ENCODE measurements at places on chromosomes 6 and 20.

GRCh38 chr6:3518356-3519190 is 61.7 kb upstream of the SLC22A23 start:
- peak; percentile 71 for DNase-seq

DNA sequence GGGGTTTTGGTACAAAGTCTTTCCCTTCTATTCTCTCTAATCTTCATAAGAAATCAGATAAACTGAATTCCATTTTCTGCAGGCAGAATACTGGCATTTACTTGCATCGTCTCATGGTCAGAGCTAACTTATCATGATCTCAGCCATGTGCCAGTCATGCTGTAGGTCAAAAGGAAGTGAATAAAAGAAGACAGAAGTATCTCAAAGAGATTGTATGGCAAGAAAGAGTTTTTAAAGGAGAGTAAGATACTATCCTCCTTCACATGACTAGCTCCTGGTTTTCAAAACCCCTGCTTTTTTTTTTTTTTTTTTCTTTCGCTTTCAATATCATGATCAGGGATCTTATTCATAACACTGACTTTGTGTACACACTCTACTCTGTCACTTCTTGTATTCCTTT is 398.3 kb downstream of the C6orf118 start:
- DNase-seq = no peak

- DNase-seq = no peak
Observed at GRCh38 chr6:71886184-71887005, at the start of gene RIMS1. TSS of gene RIMS1 (plus strand) at chr6:71886550. CDS start at chr6:71887024, 474 bp downstream.

- DNase-seq = no peak
Observed at GRCh38 chr6:128149796-128150195, 248.9 kb upstream of the THEMIS start.

DNA sequence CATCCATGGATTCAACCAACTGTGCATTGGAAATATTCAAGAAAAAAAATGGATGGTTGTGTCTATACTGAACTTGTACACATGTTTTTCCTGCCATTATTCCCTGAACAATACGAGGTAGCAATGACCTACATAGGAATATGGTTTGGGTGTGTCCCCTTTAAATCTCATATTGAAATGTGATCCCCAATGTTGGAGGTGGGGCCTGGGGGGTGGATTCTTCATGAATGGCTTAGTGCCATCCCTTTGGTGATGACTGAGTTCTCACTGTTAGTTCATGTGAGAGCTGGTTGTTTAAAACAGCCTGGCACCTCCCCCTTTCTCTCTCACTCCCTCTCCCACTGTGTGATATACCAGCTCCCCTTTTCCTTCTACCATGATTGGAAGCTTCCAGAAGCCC is 139.8 kb upstream of the BACH2 start:
- DNase-seq = no peak

DNA sequence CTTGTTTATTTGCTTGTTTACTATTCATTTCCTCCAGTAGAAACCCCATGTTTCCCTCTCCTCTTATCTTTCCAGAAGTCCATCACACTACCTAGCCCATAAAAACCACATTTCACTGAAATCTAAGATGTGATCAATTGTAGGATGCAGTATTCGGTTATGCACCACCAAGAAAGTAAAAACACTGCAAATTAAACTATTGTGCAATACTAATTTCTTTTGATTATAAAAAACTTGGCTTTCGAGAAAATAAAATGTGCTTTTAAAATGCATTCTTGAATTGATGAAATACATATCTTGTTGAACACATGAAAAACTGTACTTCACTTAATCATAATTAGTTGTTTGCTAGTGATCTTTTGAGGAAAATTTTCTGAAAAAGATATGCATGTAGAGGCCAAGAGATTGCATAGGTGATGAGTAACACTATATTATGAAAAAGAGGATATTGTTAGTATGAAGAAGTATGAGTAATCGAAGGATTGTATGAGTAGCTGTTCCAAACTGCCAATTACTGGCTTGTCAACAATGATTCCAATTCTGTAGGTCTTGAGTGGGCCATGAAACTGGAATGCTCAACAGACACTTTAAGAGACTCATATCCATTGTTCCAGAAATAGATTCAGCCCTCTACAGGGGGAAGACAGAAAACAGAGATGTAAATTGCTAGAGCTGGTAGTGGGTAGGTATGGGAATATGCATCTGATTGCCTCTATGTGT is 79.7 kb downstream of the RNF217 start:
- no peak for DNase-seq

- DNase-seq = no peak
Observed at GRCh38 chr6:55299286-55299985, 27.8 kb upstream of the GFRAL start.

GRCh38 chr20:40319056-40319455 is 370.0 kb downstream of the MAFB start:
- no peak for DNase-seq

DNA sequence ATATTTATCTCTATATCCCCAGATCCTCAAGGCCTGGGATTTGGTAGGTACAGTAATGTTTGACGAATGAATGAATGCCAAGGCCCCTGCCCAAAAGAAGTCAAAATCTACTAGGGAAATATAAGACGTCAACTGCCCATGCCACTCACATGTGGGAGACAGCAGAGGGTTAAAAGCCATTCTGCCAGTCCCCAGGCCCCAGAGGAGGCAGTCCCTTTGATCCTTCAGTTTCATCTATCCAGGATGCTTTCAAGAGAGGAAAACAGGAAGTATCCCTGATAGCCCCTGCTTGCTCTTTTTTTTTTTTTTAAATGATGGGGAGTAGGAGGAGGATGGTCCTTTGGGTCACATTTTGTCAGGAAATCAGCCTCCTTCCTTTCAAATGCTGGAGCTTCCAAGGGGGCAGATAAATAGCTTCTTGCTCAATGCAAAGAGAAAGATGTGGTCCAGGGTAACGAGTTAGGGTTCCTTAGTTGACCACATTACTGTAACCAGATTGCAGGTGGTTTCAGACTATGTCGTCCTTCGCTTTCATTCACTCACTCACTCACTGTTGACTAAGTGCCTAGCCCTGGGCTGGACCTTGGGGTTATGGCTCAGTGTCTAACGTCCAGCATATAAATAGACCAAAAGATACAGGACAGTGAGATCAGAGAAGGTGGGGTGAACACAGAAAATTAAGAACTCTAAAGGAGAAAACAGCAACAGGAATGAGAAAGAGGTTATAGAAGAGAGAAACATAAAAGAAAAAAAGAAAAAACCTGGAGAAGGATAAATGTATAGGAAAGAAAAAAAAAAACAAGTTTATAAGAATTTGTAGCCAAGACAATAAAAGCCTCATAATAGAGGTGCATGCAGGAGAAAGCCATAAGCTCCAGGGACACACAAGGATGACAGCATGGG is 64.6 kb upstream of the PIM1 start:
- DNase-seq = no peak

GRCh38 chr20:34713194-34713943 is 9.2 kb downstream of the TP53INP2 start:
- DNase-seq = peak; percentile 89

GRCh38 chr6:107179004-107179403 is 63.7 kb upstream of the BEND3 start:
- no peak for DNase-seq

DNA sequence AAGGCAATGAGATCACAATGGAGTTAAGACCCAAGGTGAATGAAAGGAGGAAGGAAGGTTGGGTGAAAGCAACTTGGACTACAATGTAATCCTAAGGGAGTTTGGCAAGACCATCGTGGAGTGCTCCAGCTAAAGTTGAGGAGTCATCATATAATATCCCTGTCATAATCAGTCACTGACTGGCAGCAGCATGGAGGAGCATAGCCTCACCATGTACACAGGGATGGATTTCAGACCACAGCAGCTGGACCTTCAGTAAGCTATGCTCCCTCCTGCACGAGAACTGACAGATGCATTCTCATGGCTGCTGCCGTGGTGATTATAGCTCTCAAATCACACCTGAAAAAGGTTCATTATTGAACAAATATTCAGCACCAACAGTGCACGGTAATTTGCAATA is 43.0 kb downstream of the GOPC start:
- no peak for DNase-seq

Data from HFF-Myc (cell line).